IPS DF 19.7 (cell line): ENCODE measurements at places on chromosomes 1 and 21.

DNA sequence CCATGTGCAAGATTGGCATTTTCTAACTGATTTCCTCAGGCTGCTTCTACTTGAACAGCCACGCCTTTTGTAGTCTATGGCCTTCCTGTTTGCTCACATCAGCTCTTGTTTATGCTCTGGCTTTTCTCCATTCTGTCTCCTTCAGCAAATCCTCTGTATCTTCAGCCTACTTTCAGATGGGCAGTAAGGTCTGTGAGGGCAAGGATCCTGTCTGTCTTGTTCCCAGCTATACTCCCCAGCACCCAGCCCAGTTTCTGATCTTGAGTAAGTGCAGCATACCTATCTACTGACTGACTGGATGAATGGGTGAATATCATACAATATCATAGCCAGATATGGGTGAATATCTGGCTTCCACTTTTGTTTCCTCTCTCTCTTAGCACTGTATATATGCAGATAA lies 438.1 kb downstream of the LMO4 start:
- DNase-seq, result no peak

- DNase-seq, result no peak
These were observed 7.9 kb downstream of the CEPT1 start for GRCh38 chr1:111147948-111148347.

- no peak for DNase-seq
These were observed 1.7 kb downstream of the WNT9A start for GRCh38 chr1:227945891-227946623.

DNA sequence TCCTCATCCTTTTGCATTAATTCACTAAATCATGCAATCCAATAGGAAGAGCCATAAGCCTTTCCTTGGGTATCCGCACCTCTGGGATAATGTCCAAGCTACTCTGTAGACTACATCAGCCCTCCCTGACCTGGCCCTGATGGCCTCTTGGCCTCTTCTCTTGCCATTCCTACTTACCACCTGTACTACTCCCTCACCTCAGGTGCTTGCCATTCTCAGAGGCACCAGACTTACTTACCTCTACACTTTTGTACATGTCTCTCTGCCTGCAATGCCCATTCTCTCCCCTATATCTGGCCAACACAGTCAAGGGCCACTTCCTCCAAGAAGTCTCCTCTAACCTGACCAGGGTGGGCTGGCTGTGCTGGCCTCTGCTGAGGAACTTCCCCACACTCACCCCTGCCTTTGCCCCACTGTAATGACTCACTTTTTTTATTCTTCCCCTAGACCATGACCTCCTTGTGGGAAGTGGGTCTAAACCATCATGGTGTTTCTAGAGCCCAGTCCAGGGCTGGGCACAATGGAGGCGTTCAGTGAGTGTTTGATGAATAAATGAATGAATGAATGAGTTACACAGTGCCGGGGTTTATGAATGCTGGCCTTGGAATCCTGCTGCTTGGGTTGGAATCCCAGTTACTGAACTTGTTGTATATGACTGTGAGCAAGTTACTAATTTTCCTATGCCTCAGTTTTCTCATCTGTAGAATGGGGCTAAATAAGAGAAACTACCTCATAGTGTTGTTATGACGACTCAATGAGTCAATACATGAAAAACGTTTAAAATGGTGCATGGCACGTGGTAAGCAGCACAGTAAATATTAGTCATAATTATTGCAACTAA lies 179.8 kb downstream of the FOXD2 start:
- no peak for DNase-seq

DNA sequence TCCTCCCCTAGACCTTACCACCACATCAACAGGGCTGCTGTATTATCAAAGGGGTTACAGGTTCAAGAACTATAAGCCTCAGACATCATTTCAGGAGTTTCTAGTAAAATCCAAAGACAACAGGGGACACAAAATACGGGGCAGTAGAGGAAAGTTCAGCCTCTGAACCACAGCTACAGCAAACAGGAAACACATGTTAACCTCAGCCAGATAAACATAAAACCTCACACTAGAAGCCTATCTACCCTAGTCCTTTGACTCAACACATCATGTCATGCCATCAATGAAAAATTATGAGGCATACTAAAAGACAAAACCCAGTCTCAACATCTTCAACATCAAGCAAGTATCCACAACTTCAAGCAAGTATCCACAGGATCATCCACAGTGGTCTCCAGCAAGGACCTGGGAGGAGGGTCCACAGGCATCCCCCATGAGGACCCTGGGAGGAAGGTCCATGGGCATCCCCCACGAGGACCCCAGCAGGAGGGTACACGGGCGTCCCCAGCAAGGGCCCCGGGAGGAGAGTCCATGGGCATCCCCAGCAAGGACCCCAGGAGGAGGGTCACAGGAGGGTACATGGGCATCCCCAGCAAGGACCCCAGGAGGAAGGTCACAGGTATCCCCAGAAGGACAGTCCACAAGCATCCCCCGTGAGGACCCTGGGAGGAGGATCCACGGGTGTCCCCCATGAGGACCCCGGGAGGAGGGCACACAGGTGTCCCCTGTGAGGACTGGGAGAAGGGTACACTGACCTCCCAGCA lies 440.0 kb downstream of the MATN1 start:
- no peak for DNase-seq

GRCh38 chr1:155981266-155982088 lies 3.1 kb upstream of the ARHGEF2 start:
- DNase-seq, result no peak

DNA sequence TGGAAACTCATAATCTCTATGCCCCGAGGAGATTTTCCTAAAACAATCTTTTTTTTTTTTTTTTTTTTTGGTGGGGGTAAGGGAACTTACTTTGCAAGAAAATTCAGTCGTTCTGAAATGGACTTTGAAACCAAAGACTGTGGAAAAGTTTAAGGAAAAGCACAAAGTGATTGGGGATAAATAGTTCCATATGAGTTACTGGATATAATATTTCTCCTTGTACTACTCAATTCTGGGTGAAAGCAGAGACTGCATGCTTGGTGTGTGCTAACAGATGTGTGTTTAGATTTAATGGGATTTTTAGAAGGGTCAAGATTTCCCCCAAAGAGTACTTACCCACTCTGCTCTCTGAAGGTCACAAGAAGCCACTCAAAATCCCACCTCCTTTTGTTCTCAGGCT lies 204.9 kb upstream of the USP24 start:
- no peak for DNase-seq

- no peak for DNase-seq
These were observed 44.3 kb downstream of the SCCPDH start for GRCh38 chr1:246768403-246769020.

DNA sequence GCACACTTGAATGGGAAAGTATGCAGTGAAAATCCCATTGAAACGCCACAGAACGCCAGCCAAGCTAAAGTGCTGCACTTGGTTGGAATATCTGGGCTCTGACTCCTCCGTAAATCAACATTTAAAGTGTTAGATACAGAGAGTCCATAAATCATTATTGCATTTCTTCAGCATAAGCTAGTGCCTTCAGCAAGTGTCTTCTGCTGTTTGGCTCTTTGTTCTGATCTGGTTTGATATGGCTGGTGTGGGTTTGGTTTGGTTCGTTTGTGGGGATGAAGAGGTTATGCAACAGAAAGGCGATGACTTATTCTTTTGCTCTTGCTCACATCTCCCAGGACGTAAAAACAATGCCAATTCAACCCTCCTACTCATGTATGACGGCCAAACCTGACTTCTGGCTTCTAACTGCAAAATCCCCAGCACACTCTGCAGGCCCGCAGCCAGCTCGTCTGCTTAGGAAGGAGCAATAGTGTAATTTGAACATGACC lies 121.8 kb upstream of the ERG start:
- no peak for DNase-seq

DNA sequence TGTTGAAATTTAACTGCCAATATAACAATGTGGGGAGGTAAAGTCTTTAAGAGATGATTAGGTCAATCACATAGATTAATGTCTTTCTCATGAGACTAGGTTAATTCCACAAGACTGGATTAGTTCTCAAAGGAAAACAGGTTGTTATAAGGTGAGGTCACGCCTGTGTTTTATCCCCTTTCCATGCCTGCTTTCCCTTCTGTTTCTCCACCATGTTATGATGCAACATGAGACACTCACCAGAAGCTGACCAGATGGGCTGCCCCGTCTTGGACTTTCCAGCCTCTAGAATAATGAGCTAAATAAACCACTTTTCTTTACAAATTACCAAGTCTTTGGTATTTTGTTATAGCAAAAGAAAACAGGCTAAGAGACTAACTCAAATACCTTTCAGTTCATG lies 70.8 kb downstream of the DDAH1 start:
- DNase-seq, result no peak
